ENCODE measurements at places on chromosomes 6 and 20. TPM values are rescaled to one million over a fixed set of nuclear protein-coding genes. Genes with fewer than 3 reads are reported as not detected.
A peak's percentile ranks its signal among the peaks of the same experiment; 100 is the strongest.

SIM1 gene
- total RNA-seq = not detected

FOXQ1 gene
- total RNA-seq = 51.0 TPM

- DNase-seq = no peak
Measured at GRCh38 chr6:106807947-106808611, 166.4 kb downstream of the CD24 start.

DNA sequence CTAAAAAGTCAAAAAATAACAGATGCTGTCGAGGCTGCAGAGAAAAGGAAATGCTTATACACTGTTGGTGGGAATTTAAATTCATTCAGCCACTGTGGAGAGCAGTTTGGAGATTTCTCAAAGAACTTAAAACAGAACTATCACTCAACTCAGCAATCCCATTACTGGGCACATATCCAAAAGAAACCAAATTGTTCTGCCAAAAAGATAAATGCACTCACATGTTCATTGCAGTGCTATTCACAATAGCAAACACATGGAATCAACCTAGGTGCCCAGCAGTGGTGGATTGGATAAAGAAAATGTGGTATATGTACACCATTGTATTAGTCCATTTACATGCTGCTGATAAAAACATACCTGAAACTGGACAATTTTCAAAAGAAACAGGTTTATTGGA, 116.0 kb upstream of the VGLL2 start:
- DNase-seq = no peak

GRCh38 chr6:31776485-31776988, 591 bp downstream of the VWA7 start:
- peak; percentile 46 for DNase-seq

DNA sequence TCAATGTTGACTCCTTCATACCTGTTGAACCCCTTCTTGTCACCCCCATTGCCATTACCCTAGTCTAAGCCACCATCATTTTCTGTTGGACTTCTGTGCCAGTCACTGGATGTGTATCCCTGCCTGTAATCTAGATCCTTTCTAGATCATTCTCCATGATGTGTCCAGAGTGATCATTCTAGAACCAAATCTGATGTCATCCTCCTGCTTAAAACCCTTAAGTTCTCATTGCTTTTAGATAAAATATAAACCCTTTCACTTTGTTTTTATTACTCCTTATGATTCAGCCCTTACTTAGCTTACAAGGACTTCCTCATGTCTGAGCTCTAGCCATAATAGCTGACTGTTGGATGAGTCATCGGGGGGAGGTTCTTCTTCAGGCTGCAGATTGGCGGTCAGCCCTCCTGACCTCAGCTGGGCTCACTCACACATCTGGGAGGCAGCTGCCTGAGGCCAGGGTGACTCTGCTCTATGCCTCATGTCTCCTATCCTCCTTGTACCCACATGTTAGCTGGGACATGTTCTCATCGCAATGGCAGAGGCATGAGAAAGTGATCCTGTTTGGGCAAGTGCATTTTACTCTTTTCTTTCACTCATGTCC, 287.6 kb downstream of the ESR1 start:
- peak; percentile 75 for DNase-seq

RAB23 gene
- 11.0 TPM for total RNA-seq

DNA sequence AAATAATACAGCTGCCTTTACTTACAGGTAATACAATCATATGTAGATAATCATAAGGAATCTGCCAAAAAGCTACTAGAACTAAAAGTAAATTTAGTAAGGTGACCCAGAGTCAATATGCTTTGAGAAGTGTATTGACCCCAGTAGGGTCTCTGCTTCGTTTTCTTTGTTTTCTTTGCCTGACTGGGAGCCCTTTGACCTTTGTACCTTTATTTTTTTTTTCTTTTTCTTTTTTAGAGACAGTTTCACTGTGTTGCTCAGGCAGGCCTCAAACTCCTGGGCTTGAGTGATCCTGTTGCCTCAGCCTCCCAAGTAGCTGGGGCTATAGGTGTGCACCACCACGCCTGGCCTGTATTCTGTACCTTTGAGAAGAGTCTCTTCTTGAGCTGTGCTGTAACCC, 17.9 kb downstream of the RAB5IF start:
- no peak for DNase-seq

- DNase-seq = no peak
Measured at GRCh38 chr6:38348371-38348770, 291.4 kb downstream of the BTBD9 start.

NOTCH4 gene
- 4.7 TPM for total RNA-seq

TINAG gene
- total RNA-seq = 17.4 TPM

PPDPF gene
- 545 TPM for total RNA-seq

- no peak for DNase-seq
Measured at GRCh38 chr20:18808712-18809111, 4.9 kb upstream of the SCP2D1 start.

DNA sequence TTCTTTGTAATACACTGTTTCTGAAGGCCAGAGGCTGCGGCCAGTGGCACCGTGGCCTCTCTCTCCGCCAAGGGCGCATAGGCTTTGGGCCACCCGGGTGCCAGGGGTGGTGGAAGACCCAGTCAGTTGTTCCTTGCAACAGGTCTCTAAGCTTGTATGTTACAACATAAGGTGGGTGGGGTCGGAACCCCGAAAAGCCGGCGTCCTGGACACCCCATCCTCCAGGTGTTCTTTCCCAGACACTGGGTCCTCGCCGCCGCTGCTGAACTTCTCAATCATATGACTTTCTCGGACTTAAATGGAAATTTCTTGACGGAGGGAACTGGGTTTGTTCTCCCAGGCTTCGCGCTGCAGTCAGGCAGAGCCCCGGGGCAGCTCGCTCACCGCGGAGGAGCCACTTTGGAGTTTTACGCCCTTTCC, 983 bp upstream of the KCNQ5 start:
- no peak for DNase-seq

- no peak for DNase-seq
Measured at GRCh38 chr20:32476684-32477593, 108.2 kb downstream of the NOL4L start.

- no peak for DNase-seq
Measured at GRCh38 chr6:158488065-158488464, 71.8 kb upstream of the TMEM181 start.

HBS1L gene
- total RNA-seq = 41.7 TPM

Data from Calu3 (cell line).